ENCODE measurements at places on chromosomes 16 and 17. TPM values are rescaled to one million over a fixed set of nuclear protein-coding genes. Genes with fewer than 3 reads are reported as not detected.

Gene MFAP4
- 137 TPM for total RNA-seq

Gene SLC16A5
- total RNA-seq, result 8.4 TPM

Gene GPRC5C
- total RNA-seq, result 14.6 TPM

Gene PLA2G10
- not detected for total RNA-seq

Gene GSG1L
- not detected for total RNA-seq

Gene SDK2
- under 0.01 TPM for total RNA-seq

Gene JMJD6
- 16.2 TPM for total RNA-seq

Gene METTL2A
- 18.5 TPM for total RNA-seq

Gene FSCN2
- 1.5 TPM for total RNA-seq

Gene PRAC2
- not detected for total RNA-seq

Gene KIF18B
- under 0.01 TPM for total RNA-seq

Measured in fibroblast of lung (primary cell).